ENCODE measurements at places on chromosomes 11 and 22.

- DNase-seq, result no peak
Observed at GRCh38 chr22:20531404-20532201, 24.2 kb downstream of the MED15 start.

DNA sequence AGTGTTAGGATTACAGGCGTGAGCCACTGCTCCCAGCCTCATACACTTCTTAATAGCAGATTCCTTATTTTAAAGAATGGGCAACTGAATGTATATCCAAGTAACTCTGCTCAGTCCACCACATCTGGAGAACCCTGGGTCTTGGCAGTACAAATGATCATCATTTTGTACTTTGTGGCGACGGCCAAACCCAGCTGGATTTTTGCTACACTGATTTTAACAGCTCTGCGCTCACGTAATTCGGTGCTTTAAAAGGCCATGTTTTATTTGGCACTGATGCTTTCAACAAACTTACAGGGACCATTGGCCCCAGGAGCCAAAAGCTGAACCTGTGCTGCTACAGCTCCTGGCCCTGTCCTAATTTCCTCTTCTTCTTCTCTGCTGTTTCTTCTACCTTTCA is 60.8 kb upstream of the PDE3B start:
- DNase-seq, result no peak

DNA sequence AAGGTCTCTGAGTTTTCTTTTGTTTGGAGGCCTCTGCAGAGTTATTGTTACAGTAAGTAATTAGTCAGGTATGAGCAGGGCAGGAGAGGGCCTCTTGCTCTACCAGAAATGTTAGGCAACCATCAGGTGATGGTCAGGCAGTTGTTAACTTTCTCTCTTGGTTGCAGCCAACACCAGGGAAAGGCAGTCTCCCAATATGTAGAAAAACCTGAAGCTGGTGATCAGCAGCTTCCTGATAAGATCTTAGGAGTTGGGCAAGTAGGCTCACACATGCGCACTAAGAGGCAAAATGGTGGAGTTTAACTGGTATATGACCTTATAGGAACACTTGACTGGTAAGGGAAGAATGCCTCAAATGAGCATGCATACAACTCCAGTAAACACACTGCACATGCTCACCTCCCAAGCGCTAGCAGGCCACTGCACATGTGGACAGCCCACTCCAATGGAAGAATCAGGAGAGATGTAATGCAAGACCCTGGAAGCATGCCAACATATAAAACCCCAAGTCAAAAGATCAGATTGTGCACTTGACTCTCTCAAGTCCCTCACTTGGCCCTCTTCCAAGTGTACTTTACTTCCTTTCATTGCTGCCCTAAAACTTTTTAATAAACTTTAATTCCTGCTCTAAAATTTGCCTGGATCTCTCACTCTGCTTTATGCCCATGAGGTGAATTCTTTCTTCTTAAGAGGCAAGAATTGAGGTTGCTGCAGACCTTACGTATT is 23.7 kb upstream of the SLC35F2 start:
- DNase-seq, result no peak

DNA sequence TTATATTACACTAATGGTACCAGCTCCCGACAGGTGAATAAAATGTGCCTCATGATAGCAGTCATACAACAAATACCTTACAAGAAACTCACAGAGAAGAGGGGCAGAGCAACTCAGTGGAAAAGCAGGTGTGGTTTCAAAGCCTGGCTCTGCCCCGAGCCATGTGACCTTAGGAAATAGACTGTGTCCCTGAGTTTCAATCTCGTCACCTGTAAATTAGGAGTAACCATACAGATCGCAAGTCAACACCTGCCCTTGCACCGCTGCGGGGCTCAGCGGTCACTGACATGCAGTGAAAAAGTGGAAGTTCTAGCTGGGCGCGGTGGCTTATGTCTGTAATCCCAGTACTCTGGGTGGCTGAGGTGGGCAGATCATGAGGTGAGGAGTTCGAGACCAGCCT is 11.9 kb upstream of the MRTFA start:
- DNase-seq, result no peak

DNA sequence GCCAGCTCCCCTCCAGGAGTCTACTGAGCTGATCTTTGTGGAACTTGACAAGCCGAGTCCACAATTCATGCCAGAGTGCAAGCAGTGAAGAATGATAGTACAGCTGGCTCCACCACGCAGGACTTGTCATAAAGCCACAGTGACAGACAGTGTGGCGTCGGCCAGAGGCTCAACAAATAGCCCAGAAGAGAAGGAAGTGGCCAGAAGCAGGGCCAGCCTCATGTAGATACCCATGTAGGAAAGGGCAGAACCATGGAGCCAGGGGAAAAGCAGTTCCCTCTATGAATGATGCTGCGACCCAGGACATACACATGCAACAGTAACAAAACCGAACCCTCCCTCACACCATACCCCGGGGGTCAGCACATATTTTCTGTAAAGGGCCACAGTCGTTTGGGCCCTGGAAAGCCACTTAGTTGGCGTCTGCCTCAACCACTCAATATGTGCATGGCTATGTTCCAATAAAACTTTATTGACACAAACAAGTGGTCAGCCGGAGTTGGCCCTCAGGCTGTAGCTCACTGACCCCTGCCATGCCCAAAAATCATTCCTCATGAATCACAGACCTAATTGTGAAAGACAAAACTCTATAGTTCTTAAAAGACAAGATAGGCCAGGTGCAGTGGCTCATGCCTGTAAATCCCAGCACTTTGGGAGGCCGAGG is 161.4 kb downstream of the BRD1 start:
- no peak for DNase-seq

DNA sequence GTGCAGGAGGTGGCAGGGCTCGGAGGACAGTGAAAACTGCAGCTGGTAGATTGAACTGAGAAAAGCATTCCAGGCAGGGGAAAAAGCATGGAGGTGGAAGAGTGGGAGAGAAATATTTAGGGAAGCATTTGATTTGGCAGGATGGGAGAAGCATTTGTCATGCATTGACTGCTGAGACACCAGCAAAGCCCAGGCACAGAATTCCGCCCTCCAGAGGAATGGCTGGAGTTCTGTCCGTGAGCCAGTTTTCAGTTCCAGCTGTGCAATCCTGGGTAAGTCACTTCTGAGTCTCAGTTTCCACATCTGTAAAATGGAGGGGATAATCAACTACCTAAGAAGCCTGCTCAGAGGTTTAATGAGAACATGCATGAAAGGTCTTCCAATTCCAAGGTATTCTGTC is 4.3 kb upstream of the TSKU start:
- DNase-seq, result no peak

GRCh38 chr11:58796333-58796732 is 48.2 kb downstream of the GLYATL2 start:
- no peak for DNase-seq

DNA sequence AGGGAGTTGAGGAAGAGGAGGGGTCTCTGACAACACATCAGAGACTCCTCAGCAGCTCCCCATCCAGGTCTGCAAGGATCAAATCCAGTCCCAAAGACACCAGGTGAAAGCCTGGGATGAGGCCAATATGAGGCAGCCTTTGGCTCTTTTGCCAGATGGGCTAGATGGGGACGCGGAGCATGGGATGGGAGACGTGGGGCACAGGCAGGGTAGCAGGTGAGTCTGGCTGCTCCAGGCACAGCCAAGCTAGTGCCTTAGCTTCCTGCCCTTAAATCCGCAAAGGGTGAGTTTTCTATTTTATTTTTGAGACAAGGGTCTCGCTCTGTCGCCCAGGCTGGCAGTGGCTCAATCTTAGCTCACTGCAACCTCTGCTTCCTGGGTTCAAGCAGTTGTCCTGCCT is 19.6 kb upstream of the DRICH1 start:
- no peak for DNase-seq

GRCh38 chr22:35473971-35474370 is 66.7 kb upstream of the RASD2 start:
- DNase-seq, result no peak

DNA sequence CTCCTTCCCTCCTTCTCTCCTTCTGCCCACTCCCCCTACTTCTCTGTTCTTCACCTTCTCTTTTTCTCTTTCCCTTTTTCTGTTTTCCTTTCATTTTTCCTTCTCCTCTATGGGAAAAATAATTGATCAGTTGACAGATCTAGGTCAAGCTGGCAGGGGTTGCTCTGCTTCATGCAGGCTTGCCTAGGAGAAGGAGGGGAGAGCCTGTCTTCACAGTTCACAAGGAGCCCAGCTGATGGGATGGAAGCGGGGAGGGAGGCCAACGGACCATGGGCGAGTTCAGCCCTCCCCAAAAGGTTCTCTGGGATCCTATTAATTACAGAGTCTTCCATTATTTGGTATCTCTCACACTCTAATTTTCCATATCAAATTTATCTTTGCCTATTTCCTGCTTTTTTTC is 5.5 kb downstream of the NTM start:
- DNase-seq, result no peak

- DNase-seq, result no peak
Observed at GRCh38 chr11:111439901-111440300, 60.8 kb upstream of the POU2AF1 start.

GRCh38 chr11:44729063-44729462 is 2.3 kb downstream of the TSPAN18 start:
- DNase-seq, result no peak

- no peak for DNase-seq
Observed at GRCh38 chr22:36253523-36254490, 874 bp downstream of the APOL1 start.
